CD4-positive, alpha-beta T cell treated with Interleukin-21 for 1 hour (primary cell): ENCODE measurements at places on chromosomes 1 and 21.

- DNase-seq: no peak
These were observed 44.4 kb upstream of the SCCPDH start for GRCh38 chr1:246679794-246680177.

DNA sequence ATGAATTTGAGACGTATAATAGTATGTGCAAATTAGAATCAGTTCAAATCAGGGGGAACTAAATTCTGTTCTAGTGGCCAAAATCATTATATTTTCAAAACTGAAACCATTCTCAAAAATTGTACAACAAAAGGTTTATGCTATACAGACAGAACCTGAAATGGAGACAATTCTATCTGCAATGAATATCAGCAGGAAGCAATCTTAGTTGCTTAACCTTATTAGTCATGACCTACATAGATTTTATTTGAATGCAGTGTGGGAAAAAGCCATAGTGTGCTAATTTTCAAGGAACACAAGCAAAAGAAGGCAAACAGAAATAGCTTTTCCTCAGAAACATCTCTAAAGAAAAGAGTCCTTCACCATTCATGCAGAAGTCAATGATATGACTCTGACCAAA, 6.5 kb downstream of the AK5 start:
- DNase-seq: no peak

DNA sequence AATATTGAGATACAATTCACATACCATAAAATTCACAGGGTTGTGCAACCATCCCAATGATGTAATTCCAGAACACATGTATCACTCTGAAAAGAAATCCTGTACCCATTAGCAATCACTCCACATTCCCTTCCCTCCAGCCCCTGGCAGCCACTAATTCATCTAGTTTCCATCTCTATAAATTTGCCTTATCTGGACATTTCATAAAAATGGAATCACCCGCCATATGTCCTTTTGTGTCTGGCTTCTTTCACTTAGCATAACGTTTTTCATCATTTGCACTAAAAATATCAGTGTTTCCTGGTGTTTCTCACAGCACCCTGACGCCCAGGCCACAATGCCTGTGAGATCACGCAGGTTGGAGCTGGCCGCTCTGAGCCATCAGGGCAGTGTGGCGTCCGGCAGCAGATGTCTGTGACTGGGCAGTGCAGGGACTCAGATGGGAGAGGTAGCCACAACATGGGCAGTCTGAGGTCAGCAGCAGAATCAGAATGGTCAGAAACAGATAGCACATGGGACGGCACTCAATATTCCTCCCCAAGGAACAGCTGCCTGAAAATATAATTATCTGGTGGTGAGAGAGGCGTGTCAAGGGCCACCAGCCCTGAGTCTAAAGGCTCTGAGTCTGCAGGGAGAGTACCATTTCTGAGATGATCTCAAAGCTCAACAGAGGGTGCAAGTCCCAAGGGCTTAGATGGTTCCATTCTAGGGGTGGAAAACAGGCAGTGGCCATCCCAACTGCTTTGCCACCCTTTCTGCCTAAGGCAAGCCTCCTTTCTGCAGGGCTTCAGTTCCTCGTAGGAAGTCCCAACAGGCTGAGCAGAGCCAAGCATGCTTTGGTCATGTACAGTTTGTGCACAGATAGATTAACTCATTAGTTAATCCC, 129.4 kb upstream of the EDN2 start:
- no peak for DNase-seq

DNA sequence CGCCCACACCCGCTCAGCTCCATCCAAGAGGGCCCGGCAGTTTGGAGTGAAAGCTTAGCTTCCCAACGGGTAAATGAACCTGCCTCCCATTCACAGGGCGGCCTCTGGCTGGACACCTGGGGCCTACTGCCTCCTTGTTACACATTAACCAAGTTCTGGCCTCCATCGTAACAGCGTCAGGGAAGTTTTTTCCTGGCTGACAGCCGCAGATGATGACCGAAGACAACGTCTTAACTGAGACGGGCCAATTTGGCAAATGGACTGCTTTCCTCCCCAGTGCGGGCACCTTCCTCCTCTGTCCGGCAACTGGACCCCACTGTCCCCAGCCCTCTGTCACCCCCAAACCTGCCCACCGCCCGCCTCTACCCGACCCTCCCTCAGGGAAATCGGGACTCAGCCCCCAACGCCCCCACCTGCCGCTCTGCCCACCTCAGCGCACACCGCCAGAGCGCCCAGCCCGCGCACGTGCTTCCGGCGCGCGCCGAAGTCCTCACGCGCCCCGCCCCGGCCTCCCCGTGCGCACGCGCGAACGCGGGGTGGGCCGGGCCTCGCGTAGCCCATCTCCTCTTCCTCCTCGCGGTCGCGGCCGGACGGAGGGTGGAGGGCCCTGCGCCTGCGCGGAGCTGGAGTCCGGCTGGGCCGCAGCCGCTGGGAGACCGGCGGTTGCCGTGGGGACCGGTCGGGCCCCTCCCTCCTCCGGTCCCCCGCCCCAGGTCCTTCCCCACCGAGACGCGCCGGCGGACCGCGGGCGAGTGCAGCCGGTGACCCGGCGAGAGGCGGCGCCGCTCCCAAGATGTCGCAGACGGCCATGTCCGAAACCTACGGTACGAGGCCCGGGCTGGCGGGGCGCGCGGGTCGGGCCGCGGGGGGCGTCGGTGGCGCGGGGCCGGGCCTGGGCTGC, at the start of gene RAB4A:
RAB4A (plus strand) TSS at position 565 of the 901 bp plus-strand sequence; CDS start at position 794, 229 bp downstream.
- peak; percentile 83 for DNase-seq

DNA sequence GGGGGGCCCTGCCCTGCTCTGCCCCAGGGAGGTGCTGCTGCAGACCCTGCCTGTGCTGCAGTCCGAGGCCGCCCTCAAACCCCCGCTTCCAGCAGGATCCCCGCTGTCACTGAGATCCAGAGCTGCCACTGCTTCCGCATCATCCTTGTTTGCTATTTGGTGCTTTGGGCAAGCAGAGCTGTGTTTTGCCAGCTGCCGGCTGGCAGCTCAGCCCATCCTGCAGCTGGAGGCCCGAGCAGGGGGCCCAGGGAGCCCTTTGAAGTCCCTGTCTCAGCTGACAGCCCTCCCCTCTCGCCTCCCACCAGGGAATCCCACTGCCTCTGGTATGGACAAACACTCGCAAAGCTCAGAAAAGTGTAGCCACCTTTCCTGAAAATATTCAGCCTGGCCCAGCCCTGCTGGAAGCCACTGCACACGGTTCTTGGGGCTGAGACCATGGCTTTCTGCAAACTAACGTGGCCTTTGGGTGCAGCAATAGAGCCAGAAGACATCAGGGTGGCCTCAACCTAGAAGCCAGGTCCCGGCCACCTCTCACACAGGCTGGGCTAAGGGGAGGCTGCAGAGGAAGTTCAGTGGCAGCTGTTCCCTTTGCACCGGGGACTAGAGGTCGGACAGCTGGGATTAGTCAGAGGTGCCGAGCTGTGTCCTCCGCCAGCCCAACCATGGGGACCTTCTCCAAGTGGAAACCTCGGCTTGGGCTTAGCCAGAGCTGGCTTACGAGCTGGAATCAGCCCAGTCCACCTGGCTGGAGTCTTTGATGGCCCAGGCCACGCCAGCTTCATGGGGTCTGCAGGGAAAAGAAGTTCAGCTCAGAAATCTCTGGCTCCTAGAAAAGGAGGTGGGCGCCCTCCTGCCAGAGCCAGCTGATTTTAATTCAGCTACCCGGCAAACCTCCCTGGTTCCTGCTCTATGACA, 107.1 kb downstream of the SPSB1 start:
- no peak for DNase-seq

- no peak for DNase-seq
These were observed 21.8 kb downstream of the POFUT2 start for GRCh38 chr21:45265721-45266517.

DNA sequence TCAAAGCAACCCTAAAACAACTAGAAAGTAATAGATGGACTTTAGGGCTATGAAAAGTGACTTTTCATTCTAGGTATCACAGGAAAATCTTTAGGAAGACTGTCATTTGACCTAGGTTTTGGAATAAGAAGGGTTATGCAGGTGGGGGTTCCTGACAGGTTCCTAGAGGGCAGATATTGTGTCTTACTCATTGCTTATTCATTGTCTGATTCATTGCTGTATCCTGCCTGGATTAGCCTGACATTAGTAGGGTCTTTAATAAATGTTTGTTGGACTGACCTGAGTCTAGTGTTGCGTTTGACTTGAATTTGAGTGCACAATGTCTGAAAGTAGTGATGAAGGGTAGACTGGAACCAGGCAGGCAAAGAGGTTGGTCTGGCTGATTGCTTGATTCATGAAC, 6.0 kb downstream of the FNBP1L start:
- DNase-seq: no peak

GRCh38 chr1:218529646-218530300, 184.6 kb downstream of the TGFB2 start:
- no peak for DNase-seq

DNA sequence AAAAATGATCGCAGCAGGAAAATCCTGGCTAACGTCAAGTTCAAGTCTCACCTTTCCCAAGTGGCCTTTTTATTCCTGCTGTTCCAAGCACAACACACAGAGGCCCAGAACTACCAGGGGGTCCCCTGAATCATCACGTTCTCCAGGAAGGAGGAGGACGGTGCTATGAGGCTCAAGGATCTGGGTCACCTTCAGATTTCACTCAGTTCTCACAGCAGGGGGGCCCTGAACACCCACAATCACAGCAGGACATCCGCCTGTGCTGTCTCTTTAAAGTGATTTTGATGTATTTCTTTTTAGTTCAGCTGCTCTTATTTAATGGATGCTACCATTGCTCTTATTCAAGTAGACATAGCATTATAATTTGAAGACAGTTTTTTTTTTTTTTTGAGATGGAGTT, 173.4 kb downstream of the HUNK start:
- no peak for DNase-seq

DNA sequence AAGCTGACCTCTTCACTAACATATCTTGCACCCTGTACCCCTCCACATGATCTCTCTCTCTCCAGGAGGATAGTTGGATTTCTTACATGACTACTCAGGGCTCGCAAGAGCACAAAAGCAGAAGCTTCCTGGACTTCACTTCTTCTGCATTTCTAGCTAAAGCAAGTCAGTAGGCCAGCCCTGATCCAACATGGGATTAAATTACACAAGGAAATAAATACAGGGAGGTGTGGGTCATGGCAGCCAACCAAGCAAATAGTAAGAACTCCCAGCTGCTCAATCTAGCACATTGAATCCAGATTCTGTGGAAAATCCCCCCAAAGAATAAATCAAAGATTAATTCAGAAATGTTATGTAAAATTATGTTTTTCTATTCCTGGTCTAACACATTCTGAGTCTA, 33.3 kb downstream of the KLHDC7A start:
- no peak for DNase-seq

DNA sequence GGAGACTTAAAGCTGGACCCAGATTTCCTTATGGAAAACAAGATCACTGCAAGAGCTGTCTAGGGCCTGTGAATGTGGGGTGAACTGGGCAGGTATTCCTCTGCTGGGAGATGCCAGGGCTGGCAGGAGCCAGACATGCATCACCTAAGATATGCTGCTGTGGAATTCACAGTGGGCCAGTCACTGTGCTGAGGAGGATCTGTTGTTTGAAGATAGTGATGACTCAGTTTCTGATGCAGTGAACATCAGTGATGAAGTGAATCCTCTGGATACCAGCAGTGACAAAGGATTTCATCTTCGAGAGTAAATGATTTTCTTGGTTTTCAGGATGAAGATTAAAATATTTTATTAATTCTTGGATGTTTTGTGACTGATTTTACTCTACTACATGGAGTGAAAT, 29.9 kb upstream of the CAMSAP2 start:
- no peak for DNase-seq

DNA sequence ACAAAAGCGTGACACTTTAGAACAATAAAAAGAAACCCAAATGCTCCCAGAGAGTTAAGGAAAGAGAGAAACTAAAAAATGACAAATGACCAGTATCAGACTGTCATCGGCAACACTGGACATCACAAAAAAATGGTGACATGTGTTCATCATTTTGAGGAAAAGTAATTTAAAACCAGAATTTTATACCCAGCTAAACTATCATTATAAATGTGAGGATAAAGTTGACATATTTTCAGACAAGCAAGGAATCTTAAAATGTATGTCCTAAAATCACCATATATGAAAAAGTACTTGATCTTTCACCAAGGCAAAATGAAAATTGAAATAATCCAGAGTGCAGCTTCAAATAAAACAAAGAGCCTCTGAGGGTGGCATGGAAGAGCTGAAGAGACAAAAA, 1.3 kb upstream of the KRTAP10-11 start:
- DNase-seq: no peak

- no peak for DNase-seq
These were observed 15.8 kb downstream of the SPEN start for GRCh38 chr1:15863156-15863901.

DNA sequence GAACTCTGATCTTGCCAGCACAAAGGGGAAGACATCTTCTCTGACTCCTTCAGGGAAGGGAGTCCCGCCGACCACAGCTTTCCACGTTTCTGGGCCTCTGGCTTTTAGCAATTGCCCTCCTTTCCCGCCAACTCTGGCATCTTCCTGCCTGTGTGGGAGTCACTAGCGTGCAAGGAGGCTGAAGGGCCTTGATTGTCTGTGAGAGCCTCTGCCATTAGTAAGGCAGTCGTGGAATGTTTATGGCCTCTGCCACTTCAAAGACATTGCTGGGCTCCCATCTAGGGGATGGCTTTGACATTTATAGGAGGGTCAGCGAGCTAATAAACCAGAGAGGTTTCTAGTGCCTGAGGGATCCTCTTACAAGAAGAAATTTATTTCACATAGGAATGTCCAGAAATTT, 14.3 kb upstream of the PROK1 start:
- DNase-seq: no peak

DNA sequence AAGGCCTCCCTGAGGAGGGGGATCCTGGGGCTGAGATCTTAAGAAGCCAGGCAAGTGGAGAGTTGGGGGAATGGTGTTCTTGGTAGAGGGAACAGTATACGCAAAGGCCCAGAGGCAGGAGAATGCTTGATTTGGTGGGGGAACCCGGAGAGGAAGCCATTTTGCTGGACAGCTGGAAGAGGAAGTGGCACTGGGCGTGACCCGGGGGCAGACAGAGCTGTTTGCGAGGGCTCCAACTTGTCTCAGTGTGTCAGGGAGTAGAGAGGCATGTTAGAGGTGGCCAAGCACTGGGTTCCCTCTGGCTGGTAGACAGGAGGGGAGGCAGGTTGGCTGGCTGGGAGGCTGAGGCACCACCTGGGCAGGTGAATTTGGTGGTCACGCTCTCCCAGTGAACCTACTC, 96.3 kb upstream of the ACTL8 start:
- DNase-seq: no peak

DNA sequence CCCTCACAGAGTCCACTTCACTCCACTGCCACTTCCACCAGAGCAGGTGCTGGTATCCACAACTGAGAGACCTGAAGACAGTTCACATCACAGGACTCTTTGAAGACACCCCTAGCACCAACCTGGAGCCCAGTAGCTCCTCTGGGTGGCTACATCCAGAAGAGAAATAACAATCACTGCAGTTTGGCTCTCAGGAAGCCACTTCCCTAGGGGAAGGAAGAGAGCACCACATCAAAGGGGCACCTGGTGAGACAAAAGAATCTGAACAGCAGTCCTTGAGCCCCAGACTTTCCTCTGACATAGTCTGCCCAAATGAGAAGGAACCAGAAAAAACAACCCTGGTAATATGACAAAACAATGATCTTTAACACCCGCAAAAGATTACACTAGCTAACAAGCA, 113.2 kb downstream of the TENT5C start:
- peak; percentile 32 for DNase-seq

- no peak for DNase-seq
These were observed 130.7 kb downstream of the GIPC2 start for GRCh38 chr1:78176448-78176847.

- DNase-seq: no peak
These were observed 111.6 kb downstream of the CYYR1 start for GRCh38 chr21:26461500-26461899.
